CD4-positive, alpha-beta T cell (primary cell): ENCODE measurements at places on chromosomes 1 and 21. TPM values are rescaled to one million over a fixed set of nuclear protein-coding genes. Genes with fewer than 3 reads are reported as not detected.
A peak's percentile ranks its signal among the peaks of the same experiment; 100 is the strongest.

- no peak overlapping the region for H3K4me3 ChIP-seq
- H3K27ac ChIP-seq: no peak overlapping the region
- peaks cover 4% of the 10 kb centered on the region for H3K4me1 ChIP-seq
Observed at GRCh38 chr1:29243023-29243870, 6.9 kb downstream of the PTPRU start.

DNA sequence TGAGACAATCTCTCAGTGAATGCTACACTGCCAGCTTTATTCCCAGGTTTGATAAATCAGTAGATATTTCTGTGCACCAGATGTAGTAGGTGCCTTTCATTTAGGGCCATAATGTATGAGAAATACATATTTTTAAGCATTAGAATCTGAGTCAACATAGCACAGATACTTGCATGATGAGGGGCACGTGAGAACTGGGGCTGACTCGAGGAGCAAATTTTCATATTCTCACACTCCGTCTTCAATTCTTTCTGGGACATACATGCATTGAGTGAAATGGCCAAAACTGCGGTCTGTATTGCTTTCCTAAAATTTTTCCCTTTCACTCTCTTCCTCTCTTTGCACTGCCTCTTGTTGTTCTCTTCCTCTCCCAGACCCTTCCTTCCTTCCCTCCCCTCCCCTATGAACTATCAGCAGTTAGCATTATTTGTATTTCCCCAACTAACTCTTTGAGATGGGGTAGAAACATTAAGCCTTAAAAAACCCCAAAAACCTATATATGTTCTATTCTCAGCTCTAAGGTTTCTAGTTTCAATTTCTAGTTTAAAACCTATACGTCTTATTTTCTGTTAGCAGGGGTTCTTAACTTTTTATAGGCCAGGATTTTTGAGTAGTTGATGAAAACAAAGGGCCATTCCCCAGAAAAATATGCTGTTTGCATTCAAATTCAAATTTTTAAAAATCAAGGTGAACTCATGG, 289.1 kb downstream of the PTBP2 start:
- DNase-seq: no peak
- peaks cover 4% of the 10 kb centered on the region for H3K27me3 ChIP-seq
- no peaks in the 10 kb centered on the region for H3K4me1 ChIP-seq
- no peak overlapping the region for H3K4me3 ChIP-seq

The AADACL3 gene
- not detected for total RNA-seq

DNA sequence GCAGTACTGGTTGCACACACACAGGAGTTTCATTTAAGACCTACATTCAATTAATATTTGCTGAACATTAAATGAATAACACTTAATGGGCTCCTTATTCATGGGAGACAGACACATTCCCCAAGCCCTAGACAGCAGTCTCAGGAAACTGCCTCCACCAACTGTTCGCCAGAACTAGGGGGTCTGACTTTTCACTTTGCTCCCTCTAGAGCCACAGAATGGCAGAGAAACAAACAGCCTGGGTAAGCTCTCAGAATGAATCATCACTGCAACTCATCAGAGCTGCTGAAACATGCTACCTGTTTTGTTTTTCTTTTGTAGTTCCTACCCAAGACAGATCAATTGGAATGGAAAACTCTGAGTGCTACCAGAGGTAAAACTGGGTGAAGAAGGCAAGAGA, 31.7 kb downstream of the ELK4 start:
- no peak overlapping the region for H3K4me3 ChIP-seq
- H3K4me1 ChIP-seq: no peaks in the 10 kb centered on the region
- no peak for DNase-seq
- no peaks in the 10 kb centered on the region for H3K27me3 ChIP-seq
- H3K36me3 ChIP-seq: peaks cover 43% of the 10 kb centered on the region

DNA sequence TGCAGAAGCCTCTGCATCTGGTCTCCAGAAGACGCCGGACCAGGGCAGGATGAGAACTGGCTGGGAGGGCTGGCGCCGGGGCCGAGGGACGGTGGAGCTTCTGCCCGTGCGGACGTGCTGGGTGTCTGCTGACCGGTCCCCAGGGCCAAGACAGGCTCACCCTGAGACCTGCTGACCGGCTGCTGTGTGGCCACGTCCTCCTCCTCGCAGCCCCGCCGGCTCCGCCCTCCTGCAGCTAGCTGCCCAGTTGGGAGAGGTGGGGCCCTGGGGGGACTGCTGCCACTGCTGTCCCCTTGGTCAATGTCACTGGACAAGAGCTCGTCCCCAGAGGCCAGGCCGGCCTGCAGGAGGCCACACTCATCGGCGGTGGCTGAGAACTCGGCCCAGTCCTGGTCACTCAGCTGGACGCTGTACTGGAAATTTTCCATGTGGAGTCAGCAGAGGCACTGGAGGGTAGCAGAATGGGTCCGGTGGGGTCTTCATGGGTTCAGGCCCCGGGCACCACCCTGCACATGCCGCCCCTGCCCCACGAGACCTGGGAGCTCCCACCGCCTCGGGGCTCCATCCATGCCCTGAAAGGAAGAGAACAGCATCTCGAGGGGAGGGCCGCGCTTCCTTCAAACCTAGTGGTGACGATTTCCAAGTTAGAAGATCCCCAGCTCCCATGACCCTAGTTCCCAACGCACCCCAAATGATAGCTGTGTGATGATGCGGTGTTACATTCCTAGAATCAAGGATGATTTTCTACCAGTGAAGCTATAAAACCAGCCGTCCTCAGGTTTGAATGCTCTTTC, 1.1 kb downstream of the PERM1 start:
- peaks cover 10% of the 10 kb centered on the region for H3K4me1 ChIP-seq
- DNase-seq: no peak
- H3K36me3 ChIP-seq: no peaks in the 10 kb centered on the region
- H3K27me3 ChIP-seq: no peaks in the 10 kb centered on the region

DNA sequence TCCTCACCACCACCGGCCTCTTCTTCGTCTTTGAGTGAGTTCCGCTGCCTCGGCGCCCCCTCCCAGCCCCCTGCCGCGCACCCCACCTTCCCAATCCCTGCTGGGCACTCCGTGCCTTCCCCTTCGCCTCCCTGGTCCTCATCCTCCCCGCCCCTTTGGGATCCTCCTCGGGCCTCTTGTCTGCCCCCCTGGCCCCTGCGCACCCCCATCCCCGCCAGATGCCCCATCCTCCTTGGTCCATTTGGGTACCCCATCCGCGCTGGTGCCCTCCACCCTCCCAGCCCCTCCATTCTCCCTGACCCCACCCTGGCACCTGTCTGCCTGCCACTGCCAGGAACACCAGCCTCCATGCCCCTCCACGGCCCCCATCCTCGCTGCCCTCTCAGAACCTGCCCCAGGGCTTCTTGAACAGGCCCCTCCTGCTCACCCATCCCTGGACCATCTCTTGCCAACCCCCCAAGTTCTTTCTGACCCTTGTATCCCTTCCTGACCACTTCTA, 667 bp downstream of the ZDHHC18 start:
- DNase-seq: no peak
- H3K36me3 ChIP-seq: peaks cover 16% of the 10 kb centered on the region
- peak overlapping the region; percentile 71 for H3K4me3 ChIP-seq
- peaks cover 70% of the 10 kb centered on the region for H3K4me1 ChIP-seq

DNA sequence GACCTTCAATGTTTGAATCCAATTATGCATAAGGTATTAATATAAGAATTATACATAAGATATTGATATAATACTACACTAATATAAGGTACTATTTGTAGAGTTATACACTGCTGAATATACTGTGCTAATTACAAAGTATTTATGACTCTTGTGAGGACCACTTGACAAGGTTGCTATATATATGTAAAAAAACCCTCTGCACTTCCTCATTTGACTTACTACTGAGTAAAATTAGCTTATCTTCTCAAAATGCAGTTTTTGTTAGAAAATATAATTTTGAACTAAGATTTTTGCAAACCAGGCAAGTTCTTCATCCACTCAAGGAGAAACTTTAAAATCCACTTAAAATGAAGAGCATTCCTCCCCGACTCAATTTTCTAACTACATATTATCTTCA, 8.5 kb downstream of the SIKE1 start:
- H3K4me1 ChIP-seq: no peaks in the 10 kb centered on the region
- H3K4me3 ChIP-seq: no peak overlapping the region
- no peak overlapping the region for H3K27ac ChIP-seq

DNA sequence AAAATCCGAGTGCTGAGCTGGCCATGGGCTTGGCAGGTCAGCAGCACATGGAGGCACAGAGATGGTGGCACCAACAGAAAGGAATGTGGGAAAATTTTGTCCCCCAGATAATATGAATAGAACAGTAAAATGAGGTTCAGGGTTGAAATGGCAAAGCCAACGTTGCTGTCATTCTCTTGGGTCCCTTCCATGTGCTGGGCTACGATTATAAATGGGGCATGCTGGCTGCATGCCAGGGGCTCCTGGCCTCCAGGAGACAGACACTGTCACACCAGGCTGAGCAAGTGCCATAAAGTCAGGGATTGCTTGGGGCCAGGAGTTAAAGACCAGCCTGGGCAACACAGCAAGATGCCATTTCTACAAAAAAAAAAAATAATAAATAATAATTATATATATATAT, 77.1 kb downstream of the TOMM20 start:
- no peaks in the 10 kb centered on the region for H3K36me3 ChIP-seq
- no peaks in the 10 kb centered on the region for H3K27me3 ChIP-seq
- H3K27ac ChIP-seq: no peak overlapping the region
- peaks cover 14% of the 10 kb centered on the region for H3K4me1 ChIP-seq

The FLG2 gene
- not detected for total RNA-seq
